ENCODE measurements at places on chromosomes 3 and 15.

- no peak for DNase-seq
Observed at GRCh38 chr15:38266247-38266986, 13.8 kb downstream of the SPRED1 start.

DNA sequence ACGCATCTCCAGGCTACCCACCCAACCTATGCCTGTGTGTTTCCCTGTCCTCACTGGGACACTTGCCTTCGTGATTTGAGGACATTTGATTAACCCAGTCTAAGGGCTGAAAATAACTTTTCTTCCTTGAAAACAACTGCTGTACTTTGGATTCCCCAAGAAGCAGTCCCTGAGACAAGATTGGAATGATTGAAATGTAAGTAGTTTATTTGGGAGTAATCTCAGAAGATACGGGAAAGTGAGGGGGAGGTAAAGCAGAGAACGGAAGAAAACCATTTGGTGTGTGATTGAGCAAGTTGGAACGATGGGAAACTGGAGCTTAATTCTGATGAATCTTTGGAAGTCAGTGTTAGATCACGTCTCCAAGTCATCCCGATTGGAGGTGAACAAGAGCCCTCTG lies 143.8 kb upstream of the LMCD1 start:
- no peak for DNase-seq

GRCh38 chr3:52020796-52021195 lies 25.1 kb upstream of the RPL29 start:
- DNase-seq: no peak

DNA sequence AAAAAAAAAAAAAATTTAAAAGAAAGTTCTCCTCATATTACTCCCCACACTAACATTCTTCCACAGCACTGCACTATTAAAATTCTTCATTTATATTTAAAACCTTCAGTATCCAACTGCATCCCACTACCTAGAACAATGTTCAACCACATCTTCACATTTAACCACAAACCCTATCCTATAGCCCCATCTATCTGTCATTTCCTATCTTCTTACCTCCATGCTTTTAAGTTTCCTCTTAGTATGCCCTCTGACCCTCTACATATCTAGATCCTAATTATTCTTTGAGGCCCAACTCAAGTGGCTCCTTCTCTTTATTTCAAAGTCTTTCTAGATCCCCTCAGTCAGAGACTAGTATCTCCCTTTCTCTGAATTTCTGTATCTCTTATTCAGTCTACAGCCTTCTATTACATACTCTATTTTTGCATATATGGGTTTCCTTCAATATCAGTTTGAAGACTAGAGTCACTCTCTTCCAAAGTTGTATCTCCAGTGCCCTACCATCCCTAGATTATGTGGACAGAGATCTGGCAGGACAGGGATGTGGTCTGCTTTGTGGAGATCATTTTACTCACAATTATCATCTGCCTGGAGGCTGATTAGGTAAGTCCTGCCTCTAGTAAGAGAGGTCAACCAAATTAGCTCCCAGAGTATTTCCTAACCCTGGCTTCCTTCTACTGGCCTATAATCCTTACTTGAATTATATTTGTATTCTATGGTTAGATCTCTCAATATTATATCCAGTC lies 1.4 kb downstream of the CIAO2A start:
- no peak for DNase-seq

GRCh38 chr3:192187485-192188051 lies 539.8 kb downstream of the FGF12 start:
- no peak for DNase-seq

GRCh38 chr15:57647791-57648130 lies 56.1 kb downstream of the MYZAP start:
- peak; percentile 62 for DNase-seq

DNA sequence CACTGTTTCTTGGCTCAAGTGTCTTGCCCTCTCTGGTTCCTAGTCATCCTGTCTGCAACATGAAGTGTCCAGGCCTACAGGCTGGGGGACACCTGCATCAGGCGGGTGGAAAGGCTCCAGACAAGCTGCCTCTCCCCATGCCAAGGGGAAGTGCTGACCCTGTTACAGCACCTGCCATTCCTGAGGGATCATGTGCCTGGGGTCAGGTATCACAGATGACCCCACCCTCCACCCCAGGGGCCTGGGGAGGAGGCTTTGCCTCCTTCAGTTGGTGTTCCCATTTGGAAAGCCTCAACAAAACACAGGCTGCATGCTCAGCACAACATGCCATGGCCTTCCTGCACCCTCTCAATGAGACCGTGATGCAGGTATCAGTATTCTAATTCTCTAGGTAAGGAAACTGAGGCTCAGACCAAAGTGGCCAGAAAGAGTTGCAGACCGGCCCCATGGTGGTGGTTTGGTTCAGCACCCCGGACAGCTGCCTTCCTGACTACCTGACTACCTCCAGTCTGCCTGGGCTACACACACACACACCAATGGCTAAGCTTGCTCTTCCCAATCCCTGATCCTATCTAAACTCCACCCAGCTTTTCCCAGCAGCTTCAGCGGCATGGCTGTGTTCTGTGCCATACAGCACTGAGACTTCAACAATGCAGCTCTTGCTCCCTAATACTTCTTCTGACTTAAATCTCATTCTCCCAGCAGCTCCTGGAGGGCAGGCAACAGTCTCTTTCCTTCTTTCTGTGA lies 69.7 kb upstream of the LINGO1 start:
- peak; percentile 39 for DNase-seq

DNA sequence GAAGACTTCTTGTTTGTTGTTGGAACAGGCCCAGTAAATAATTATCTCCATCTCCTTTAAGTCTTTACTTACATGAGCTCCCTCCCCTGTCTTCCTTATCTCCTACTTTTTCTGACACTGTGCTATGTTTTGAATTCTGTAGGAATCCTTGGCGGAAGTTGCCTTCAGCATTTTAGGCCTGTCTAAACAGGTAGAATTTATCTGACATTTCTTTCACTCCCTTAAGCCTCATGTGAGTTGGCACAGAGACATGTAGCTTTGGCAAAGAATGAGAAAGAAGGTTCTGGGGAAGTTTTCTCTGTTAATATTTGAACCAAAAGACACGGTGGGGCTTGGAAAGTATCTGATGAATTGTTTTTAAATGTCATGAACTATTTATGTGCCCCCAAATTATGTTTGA lies 8.1 kb downstream of the MCTP2 start:
- no peak for DNase-seq

DNA sequence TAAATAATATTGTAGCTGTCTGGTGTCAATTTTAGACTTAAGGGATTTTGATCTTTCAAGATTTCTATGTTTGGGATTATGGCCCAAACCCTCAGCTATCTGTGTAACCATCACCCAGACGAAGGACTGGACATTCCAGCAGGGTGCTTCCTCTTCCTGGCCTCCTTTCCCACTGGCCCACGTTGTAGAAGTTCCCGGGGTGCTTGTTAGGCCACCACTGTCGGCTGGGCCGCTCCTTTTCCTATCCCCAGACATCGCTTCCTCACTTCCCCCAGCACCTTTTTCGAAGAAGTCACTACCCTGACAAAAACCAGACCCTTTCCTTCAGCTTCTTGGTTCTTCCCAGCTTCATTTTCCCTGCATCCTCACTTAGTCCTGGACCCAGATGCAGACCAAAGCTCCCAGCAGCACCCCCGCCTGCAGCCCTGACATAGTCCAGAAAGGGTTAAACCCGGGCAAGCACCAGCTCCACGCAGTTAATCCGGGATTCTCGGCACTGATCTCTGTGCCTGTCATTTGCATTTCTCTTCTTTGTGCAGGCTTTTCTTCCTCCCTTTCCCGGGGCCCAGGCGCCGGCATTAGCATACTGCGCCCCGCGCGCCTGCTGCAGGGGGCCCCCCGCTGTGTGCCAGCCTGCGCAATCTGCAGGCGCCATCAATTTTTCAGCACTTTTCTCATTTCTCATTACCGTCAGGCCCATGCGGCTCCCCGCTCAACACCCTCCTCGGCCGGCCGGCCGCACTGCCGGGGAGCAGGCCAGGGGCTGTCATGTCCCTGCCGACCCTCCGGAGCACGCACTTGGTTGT lies 90.6 kb downstream of the ZNF621 start:
- DNase-seq: no peak

- DNase-seq: peak; percentile 64
Observed at GRCh38 chr3:43768381-43768973, 77.7 kb downstream of the ABHD5 start.

- DNase-seq: peak; percentile 95
Observed at GRCh38 chr3:112811131-112811884, 35.4 kb downstream of the CD200R1L start.

- DNase-seq: peak; percentile 87
Observed at GRCh38 chr3:23455084-23455483, 252.0 kb downstream of the UBE2E2 start.

GRCh38 chr3:157120071-157120892 lies 39.7 kb downstream of the CCNL1 start:
- no peak for DNase-seq

DNA sequence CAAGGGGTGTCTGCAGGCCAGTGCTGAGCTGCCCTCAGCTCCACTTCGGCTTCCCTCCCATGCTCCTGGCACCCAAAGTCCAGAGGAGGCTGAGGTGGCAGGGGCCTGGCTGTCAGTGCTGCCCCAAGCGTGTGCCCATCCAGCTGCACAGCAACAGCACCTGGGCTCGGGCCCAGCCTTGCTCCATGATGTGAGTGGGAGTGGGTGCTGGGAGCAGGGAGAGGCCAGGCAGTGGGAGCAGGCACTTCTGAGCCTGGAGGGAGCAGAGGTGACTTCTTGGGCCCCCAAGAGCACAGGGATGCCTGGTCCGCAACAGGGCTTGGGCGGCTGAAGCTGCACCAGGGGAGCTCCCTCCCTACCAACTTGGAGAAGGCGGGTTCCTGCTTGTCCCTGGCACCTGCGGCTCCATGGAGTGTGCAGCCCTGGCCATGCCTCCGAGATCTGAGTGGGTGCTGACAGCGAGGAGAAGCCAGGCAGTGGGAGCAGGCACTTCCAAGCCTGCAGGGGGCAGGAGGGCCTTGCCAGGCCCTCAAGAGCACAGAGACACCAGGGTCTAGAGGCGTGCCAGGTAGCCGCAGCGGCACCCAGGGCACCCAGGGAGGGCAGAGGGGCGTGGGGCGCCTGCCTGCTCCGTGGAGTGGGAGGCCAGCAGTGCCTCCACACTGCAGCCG lies 366.7 kb upstream of the SGO1 start:
- DNase-seq: no peak

- DNase-seq: no peak
Observed at GRCh38 chr3:129463716-129464115, 23.7 kb downstream of the IFT122 start.

DNA sequence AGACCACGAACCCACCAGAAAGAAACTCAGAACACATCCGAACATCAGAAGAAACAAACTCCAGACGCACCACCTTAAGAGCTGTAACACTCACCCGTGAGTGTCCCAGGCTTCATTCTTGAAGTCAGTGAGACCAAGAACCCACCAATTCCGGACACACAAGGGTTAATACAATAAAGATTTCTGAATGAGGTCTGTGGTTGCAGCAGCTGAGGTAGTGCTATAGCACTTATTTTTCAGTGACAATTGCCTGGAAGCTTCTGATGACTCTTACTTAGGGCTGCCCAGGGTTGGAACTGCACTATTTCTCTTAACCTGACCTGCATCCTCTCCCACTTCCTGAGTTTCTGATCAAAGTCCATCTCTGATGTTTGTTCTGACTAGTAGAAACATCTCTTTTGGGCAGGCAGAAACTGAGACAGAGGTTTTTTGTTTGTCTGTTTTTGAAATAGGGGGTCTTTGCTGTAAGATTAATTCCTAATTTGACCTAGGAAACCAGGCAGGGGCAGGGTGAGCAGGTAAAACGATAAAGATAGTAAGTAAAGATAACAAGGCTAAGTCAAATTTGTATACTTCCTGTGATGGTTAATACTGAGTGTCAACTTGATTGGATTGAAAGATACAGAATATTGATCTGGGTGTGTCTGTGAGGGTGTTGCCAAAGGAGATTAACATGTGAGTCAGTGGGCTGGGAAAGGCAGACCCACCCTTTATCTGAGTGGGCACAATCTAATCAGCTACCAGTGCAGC lies 169.1 kb downstream of the GAP43 start:
- DNase-seq: no peak
